Esophagus muscularis mucosa (tissue), 4 donors: ENCODE measurements at places on chromosomes 3 and 15. TPM values are rescaled to one million over a fixed set of nuclear protein-coding genes. Genes with fewer than 3 reads are reported as not detected.

THRB gene
- total RNA-seq = 68.6 TPM

CLDN18 gene
- total RNA-seq = 0.40 TPM

PIERCE2 gene
- total RNA-seq = 4.2 TPM

CTXND1 gene
- 0.42 TPM for total RNA-seq

- H3K4me1 ChIP-seq = peaks cover under 1% of the 10 kb centered on the region
- no peak overlapping the region for H3K27ac ChIP-seq
- no peaks in the 10 kb centered on the region for H3K36me3 ChIP-seq
- no peak for DNase-seq
- H3K4me3 ChIP-seq = no peak overlapping the region
Observed at GRCh38 chr3:121654493-121655385, 6.0 kb downstream of the HCLS1 start.
